ENCODE measurements at places on chromosomes 2 and 18. TPM values are rescaled to one million over a fixed set of nuclear protein-coding genes. Genes with fewer than 3 reads are reported as not detected.

Gene RFX8
- not detected for total RNA-seq

Gene PLEK
- total RNA-seq, result 4.8 TPM

Gene UGT1A10
- 42.0 TPM for total RNA-seq

Gene INO80B
- total RNA-seq, result 25.0 TPM

DNA sequence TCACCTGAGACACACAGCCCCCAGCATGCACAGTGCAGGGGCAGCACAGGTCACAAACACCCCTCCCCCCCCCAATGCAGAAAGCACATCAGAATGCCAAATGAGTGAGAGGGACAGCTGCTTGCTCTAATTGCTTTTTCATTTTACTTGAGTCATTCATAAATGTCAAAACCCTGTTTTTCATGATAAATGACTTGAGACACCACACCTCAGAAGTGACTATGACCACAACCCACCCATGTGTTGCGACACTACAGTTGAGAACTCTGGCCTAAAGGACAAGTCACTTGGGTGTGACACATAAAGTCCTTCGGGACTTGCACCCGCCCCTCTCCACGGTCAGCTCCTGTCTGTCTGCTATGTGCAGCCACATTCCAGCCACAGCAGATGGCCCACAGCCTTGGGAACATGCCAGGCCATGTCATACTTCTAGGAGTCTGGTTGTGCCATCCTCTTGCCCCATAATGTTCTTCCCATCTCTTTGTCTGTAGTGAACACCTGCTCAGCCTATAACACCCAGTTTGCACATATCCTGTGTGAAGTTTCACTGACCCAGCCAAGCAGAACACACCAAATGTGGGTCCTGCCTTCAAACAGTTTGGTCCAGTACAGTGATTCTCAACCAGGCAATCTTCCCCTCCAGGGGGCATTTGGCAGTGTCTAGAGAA lies 30.2 kb upstream of the RIOK3 start:
- DNase-seq, result peak; percentile 84

GRCh38 chr2:74413001-74413698 lies 8.3 kb downstream of the C2orf81 start:
- DNase-seq, result no peak

DNA sequence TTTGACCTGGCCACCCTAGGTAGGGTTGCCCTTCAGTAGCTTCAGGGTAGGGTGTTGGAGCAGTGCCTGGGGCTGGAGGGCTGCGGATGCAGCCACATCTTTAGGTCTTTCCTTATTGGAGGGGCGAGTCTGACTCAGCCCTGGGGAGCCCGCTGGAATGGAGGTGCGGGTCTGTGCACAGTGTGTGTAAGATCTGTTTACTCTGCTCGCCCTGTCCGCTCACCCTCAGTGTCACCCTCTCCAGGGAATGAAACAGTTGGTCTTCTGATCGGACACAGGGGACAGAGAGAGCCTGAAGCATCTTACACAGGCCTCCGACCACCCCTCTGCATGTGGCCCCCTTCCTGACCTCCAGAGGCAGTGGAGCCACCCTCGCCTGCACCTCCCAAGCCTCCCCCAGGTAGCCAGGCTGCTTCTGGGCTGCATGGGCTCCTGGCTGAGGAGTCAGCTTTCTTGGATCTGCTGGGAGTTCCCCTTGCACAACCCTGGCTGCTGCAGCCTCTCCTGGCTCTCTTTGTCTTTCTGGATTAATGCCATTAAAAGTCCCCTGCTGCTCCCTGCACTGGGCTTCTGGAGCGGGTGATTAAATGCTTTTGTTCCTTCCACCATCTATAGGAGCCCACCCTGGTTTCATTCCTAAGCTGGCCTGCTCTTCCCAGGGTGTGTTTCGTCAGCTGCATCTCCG lies 82.6 kb downstream of the ASB1 start:
- no peak for DNase-seq

GRCh38 chr2:120599656-120600055 lies 136.0 kb upstream of the GLI2 start:
- no peak for DNase-seq

DNA sequence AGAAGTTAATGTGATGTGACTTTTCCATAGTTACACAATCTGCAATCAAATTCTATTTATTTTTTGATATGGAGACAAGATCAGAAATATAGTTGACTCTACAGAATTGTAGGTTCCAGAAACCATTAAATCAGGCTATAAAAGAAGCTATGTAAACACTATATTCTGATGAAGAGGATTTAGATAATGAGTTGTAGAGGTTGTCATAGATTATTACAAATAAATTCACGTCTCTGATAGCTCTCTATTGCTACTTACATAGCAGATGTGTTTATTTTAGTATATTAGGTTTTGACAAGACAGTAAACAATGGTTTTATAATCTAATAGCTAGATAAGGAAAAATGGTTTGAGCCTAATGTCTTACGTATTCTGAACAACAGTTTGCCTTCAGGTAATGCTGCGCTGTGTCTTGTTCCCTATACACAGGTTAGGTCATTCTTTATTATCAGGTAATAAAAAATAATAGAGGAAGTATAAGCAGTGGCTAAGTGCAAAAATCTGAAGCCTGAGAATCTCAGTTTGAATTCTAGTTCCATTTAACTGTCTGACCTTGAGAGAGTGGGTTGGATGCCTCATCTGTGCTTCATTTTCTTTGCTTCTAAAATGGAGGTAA lies 93.4 kb downstream of the PPP1R1C start:
- no peak for DNase-seq

- no peak for DNase-seq
These were observed 63.1 kb downstream of the CYP26B1 start for GRCh38 chr2:72084584-72084976.

DNA sequence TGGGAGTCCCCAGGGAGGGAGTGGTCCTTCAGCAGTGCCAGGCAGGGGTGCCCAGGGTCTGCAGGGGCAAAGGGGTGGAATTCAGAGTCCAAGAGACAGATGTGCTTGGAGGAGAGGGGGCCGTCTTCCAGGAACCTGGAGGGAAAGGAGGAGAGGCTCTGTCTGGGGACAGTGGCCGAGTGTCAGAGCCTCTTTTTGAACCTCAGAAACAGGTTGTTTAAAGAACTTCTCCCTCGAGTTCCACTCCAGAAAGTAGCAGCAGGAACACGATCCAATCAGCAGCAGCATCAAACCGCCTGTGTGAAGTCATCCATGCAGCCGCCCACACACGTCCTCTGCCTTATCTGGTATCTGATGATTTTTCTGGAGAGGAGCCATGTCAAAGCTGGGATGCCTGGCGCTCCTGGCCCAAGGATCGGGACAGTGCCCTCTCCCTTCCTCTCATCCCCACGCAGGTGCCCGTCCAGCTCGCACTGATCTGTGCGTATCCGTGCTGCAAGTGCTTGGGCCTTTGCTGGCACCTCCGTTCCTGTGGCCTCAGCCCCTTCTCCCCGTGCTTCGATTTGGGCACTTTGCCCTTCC lies 205.1 kb downstream of the NDUFA10 start:
- no peak for DNase-seq

DNA sequence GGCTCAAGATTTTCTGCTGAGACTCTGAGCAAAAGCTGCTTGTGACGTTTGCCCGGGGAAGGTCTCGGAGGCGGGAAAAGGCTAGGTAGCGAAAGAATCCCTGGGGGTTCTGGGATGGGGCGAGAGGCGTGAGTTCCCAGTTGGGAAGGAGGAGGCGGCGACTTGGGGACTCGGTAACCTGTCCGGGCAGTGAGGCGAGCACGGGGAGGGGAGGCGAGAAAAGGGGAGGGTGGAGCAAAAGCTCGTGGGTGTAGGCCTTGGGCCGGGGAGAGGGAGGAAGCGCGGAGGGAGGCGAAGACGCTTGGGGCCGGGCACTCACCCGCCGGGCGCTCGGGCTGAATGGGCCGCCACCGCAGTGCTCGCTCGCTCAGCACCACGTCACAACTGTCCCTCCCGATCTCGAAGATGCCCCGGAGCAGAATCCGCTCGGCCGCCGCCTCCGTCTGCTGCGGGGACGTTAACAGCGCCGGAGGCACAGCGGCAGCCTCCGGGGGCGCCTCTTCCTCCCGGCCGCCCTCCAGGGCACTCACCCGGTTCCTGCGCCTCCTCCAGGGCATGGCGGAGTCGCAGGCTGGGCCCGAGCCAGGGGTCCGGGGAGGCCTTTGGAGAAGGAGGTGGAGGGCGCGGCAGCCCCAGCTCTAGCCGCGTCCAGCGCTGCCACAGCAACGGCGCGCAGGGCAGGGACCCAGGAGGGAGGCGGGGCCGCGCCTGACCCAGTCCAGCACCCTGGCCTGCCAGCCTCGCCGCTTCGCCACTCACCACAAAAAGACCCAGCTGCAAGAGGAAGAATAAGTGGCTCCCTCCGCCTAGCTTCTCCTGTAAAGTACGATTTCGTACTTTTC lies at the start of gene CERKL:
CERKL (minus strand) TSS at position 656 of the 842 bp plus-strand sequence; CDS start at position 557, 99 bp downstream.
- DNase-seq, result peak; percentile 13

DNA sequence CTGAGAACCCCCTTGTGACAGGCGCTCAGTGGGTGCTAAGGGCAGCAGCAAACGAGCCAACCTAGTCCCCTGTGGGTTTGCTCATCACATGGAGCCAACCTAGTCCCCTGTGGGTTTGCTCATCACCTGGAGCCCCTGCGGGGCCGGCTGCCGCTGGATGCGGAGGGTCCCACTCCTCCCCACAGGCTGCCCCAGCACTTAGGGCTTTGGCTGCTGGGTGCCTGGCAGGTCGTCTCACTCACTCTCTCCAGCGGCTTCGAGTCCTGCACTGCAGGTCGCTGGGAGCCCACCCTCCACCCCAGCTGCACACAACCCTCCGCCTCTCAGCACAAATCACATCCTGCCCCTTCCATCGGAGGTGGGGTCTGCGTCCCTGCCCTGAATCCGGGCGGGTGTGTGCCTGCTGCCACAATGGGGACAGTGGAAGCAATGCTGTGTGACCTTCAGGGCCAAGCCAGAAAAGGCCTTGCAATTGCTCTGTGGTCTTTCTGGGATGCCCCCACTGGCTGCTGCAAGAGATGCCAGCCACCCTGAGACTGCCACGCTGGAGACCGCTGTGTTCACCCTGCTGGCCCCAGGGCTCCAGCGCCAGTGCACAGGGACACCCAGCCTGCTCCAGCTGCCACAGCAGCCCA lies 248.1 kb upstream of the SALL3 start:
- DNase-seq, result no peak

GRCh38 chr2:38697116-38697840 lies 31.4 kb downstream of the GALM start:
- peak; percentile 40 for DNase-seq

- no peak for DNase-seq
These were observed 68.2 kb downstream of the TPGS2 start for GRCh38 chr18:36760598-36760997.

- DNase-seq, result no peak
These were observed 108.0 kb upstream of the TANK start for GRCh38 chr2:161052214-161052613.

GRCh38 chr2:23478087-23478932 lies 93.3 kb downstream of the KLHL29 start:
- DNase-seq, result no peak

- no peak for DNase-seq
These were observed 231.3 kb upstream of the TANK start for GRCh38 chr2:160928854-160929301.

GRCh38 chr18:43720041-43720440 lies 442.8 kb upstream of the SYT4 start:
- DNase-seq, result no peak

GRCh38 chr2:236848501-236848900 lies 237.2 kb upstream of the COPS8 start:
- DNase-seq, result no peak

GRCh38 chr2:200741468-200742202 lies 70.1 kb upstream of the BZW1 start:
- peak; percentile 74 for DNase-seq
